ENCODE measurements at places on chromosomes 2 and 18.

DNA sequence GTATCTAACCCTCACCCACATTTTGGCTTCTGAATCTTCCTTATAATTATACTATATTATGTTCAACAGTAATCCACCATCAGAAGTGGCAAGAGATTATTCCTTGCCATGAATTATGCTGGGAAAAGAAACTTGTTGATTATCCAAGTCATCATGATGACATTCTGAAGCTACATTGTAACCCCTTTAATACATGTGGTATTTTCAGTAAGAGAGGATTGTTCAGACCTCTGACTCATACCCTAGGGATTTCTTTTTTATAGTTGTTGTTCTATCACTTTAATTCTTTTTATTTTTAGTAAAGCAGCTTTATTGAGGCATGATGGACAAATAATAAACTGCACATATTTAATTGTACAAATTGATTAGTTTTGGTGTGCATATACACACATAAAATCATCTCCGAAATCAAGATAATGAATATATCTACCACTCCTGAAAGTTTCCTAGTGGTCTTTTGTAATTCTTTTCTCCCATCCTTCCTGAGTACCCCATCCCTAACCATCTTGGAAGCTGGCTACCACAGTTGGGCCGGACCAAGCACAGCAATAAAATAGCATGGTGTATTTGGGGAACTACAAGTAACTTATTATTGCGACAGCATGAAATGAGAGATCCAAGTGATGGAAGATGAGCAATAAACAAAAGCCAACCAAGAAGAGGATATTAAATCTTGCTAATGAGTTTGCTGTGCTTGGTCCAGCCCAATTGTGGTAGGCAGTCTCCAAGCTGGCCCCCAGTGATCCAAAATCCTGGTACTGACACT is 159.9 kb downstream of the BARD1 start:
- DNase-seq: no peak

DNA sequence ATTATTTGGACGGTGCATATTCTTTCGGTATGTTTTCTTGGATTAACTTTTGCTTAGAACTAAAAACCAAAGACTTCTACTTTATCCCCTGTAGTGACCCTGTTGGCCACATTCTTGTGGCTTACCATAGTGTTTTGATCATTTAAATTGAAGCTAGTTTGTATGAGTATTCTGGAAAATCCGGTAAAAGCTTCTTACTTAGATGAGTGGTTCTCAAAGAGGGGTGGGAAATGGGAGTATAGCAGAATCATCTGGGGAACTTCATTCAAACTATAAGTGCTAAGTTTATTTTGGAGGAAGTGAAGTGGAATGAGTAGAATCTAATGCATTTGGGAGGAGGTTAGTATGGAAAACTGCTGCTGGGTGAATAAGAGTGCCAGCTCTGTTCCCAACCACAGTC is 3.8 kb downstream of the PPP1CB start:
- DNase-seq: no peak

- no peak for DNase-seq
These were observed 40.9 kb downstream of the TWIST2 start for GRCh38 chr2:238888781-238889180.

GRCh38 chr2:187543488-187543887 is 10.7 kb downstream of the TFPI start:
- DNase-seq: no peak

- no peak for DNase-seq
These were observed 20.9 kb upstream of the ROCK2 start for GRCh38 chr2:11365096-11365879.

DNA sequence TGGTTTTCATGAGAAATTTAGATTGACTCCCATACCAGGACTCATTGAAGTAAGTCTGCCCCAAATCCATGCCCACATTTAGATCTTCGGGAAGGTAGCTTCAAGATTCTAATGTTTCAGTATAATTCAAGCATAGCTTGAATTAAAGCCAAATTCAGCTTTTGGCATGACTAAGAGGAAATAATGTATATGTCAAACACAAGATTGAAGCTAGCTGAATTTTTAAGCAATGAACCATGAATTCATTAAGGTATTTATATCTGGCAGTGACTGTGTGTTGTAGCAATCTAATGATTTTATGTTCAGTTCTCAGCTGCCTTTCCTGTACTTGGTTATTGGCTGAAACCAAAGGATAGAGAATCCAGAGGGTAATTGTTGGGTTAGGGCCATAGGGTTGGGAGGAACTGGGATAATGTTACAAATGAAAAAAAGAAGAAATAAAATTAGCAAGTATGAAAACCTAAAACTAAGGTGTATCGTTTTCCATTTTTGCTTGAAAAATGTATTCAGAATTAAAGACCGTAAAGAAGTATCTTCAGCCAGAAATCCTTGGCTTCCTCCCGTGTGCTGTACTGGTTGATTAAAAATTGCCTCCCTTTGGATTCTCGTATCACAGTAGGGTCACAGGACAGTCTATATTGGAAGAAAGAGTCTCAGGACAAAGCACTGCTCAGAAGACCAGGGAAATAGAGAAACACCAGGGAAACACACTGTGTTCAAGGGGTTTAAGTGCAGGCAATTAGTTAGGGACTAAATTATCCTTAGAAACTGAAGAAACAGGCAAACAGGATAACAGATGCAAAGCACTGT is 119.0 kb upstream of the FN1 start:
- DNase-seq: no peak

DNA sequence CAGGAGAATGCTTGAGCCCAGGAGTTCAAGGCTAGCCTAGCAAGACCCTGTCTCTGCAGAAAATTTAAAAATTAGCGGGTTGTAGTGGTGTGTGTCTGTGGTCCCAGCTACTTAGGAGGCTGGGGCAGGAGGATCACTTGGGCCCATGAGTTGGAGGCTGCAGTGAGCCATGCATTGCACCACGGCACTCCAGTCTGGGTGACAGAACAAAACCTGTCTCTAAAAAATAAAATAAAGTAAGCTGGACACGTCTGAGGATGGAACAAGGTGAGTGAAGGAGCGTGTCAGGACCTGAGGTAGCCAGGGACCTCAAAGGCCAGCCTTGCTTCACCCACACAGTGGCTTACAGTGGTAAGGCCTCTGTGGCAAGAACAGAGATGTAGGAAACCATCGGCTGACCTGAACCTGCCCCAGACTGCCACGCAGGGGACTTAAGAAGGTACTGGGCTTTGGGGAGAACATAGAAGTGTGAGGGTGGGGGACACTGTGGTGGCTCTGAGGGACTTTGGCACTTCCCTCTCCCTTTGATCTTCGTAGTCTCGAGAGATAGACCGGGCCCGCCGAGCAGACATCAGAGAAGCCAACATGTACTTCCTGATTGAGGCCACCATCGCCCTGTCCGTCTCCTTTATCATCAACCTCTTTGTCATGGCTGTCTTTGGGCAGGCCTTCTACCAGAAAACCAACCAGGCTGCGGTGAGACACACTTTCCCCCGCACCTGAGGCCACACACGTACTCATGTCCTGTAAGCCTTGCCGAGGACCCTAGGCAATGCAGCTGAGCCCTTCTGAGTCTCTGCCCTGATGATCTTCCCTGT is 7.5 kb downstream of the SLC11A1 start:
- no peak for DNase-seq

- DNase-seq: no peak
These were observed 22.9 kb upstream of the CUL3 start for GRCh38 chr2:224608104-224608503.

DNA sequence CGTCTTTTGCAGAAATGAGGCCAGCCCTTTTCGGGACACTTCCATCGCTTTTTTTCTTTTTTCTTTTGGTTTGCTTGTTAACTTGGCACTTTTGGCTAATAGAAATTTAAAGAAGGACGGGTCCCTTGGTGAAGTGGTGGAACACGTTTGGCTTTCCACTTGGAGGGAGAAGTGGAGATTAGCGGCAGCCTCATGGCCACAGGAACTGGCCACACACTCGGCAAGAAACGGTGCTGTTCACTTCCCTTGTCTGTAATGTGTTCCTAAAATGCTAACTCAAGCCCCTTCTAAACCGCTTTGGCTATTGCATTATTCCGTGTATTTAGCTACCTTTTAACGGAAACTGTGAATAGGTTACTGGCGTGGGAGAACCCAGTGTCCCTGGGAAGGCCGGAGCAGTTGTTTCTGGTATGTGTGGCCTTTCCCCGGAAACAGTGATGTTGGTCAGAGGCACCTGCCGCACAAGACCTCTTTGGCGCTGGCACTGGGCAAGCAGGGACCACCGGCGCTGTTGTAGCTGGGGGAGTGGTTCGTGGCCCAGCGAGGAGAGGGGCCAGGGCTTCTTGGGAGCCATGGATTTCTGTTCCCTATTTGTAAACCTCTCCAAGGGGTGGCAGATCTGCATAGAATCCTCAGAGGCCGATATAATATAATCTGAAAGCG is 981 bp downstream of the RAMP1 start:
- no peak for DNase-seq

- no peak for DNase-seq
These were observed 273.1 kb downstream of the TSN start for GRCh38 chr2:122028371-122029100.

DNA sequence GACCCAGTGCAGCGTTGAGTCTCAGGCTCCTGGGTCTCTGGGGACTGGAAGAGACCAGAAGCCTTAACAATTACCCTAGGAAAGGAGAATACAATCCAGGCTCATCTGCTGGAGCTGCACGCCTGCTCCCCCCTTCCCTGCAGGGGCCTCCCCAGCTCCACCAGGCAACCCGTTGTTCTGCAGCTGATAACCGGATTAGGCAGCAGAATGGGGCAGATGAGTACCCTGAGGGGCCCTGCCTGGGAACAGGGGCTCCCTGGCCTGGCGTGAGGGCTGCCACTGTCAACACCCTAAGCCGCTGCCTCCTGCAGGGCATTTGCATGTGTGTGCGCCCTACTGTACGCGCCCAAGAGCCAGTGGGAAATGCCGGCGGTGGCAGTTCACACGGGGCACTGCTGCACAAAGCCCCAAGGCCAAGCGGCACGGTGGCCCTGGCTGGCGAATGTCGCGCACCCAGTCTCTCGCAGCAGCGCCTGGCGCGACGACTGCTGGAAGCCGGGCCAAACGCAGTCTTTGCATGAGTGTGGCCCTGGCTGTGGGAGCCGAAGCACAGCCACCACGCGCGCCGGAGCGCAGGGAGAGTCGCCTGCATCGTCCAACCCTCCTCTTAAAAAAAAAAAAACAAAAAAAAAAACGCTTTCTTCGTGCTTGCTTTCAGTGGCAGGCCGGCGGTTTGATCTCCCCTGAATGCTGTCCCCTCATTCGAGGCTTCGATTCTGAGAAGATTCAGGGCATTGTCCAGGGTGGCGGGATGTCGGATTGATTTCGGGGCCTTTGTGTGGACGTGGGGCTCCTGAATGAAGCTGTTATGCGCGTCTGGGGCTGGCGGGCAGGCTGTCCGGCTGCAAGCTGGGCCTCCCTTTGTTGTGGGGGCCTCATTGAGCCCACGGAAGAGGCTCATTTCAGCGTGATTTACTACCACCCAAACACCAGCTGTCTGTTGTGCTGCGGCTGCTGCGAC is 63.8 kb downstream of the SETBP1 start:
- DNase-seq: no peak

GRCh38 chr2:137939026-137939425 is 25.2 kb upstream of the HNMT start:
- DNase-seq: no peak

DNA sequence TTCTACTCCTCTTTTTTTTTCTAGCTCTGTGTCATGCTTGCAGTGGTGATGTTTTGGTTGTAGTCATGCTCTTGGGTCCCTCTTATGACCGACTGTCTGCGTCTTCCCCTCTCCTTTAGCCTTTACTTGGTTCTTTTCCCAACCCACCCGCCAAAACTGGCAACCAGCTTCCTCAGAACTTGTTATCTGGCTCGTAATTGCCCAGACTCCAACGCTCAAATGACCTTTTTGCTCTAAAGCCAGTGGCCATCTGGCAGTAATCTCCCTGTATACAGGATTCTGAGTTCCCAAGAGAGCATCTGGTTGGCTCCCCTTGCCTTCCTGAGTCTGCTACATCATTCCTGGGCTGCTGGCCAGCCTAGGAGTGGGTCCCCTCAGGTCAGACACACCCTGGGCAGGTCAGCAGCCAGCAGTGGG is 147.2 kb downstream of the MGAT5 start:
- DNase-seq: no peak

DNA sequence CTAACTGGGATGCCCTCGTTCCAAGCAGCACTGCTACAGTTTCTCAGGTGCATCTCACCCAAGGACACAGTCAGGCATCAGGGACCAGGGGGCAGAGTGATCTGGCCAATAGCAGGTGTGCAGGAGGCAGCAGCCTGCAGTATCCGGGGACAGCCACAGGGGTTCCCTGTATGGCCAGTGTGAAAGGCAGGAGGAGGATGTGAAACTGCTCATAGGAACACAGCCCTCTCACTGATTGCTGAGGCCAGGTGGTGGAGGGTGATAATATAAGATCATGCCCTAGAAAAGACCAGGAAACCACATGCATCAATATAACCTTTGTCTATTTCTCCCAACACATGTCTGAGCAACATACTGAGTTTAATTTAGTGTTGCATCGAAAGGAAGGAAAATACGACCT is 112.7 kb upstream of the TACR1 start:
- DNase-seq: no peak

DNA sequence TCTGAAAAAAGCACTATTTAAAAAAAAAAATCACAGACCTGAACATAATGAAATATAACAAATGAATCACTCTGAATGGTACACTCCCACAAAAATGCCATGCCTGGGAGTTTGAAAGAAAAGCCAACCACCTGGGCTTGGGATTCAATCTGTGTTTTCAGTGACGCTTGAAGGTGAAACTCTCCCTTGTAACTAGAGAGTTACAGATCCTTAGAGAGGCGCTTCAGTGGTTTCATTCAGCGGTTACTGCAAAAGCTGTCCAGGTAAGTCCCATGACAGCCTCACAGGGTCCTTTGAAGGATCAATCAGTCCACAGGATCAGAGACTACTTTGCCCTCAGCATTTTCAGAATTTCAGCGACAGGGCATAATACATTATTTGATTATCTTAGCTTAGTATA is 627.3 kb downstream of the IRS1 start:
- DNase-seq: no peak

- no peak for DNase-seq
These were observed 1.4 kb downstream of the DNAJC10 start for GRCh38 chr2:182717416-182717815.

DNA sequence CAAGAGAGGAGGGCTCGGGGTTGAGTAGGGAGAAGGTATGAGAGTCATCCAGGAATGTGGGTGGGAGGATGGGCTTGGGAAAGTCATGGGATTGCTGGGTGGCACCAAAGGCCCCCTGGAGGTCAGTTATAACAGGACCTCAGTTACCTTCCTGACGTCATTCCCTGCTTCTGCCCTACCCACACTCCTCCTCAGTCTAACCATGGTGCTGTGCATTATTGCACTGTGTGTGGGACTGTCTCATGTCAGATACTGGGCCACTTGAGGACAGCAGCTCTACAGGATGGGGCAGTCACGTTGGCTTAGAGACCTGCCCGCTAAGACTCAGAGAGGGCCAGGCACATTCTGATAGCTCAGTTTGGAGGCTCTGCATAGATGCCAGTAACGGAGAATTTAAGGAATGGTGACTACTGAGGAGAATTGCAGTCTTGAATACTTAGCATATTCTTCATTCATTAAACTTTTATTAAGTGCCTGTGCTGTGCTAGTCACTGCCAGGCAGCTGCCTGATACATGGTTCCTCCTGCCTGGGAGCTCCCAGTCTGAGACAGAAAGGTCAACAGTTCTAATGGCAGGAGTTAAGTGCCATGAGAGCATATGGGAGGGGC is 90.5 kb downstream of the LAMA3 start:
- no peak for DNase-seq

- DNase-seq: no peak
These were observed 168.8 kb downstream of the RTP5 start for GRCh38 chr2:242038166-242038927.

Data from D721Med (cell line).